Activated effector memory CD4-positive, alpha-beta T cell treated with Interleukin-2 at 50 U/mL for 16 hours (primary cell): ENCODE measurements at places on chromosomes 12 and 14.

- DNase-seq: no peak
Observed at GRCh38 chr14:65142429-65142828, 40.1 kb upstream of the MAX start.

GRCh38 chr14:35878272-35879150 is 52.4 kb downstream of the BRMS1L start:
- DNase-seq: no peak

- no peak for DNase-seq
Observed at GRCh38 chr12:54238531-54238930, 41.4 kb downstream of the CBX5 start.

- DNase-seq: no peak
Observed at GRCh38 chr12:47838286-47838931, 18.7 kb upstream of the HDAC7 start.

DNA sequence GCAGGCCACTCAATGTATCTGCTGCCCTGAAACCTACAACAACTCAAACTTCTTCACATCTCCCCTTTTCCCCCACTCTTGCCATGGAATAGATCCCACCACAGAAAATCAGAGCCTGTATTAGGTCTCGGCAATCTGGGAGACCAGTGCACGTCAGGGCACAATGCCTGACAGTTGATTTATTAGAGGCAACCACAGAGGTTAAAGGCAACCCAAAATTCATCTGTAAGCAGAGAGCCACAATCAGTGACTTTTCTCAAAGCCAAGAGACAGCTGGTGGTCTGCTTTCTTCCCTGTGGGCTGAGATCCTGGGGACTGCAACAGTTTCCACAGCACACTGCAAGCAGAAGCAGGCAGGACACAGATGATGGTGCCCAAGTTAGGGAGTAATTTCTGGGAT is 169.0 kb upstream of the NTF3 start:
- DNase-seq: no peak

DNA sequence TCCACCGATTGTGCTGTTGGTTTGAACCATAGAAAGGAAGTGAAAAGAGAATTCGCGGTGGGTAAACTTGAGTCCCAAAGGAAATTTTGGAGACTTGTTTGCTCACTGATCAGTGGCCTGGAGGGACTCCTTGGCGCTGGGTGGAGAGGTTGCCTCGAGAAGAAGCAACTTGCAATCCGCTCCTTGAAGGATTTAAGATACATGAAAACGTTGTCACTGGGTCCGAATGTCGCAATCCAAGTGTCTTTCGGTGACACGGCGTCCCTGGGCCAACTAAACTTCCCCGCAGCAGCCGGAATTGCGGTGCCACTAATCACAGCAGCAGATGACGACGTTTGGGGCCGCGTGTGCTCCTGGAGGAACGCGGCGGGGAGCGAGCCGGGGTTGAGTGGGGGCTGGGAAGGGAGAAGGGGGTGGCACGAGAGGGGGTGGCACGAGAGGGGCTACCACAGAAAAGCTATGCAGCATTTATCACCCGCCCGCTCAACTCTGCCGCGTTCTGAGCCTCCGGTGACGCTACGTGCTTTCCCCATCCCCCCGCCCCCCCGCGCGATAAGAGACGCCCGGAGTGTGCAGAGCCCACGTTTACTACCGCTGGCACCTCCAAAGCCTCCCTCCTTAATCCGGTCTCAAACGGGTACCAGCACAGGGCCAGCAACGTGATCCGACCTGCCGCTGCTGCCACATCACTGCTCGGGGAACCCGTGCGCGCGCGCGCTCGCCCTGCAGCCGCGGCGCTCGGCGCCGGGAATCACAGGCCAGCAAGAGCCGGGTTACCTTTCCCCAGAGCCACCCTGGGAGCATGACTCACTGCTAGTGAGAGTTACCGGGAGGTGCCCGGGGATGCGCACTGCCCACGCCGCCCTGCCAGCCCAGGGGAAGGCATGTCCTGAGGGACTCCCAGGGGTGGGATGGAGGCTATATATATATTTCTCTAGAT is 833 bp upstream of the BHLHE41 start:
- no peak for DNase-seq

GRCh38 chr14:91918186-91918883 is 29.2 kb downstream of the FBLN5 start:
- DNase-seq: no peak

GRCh38 chr14:68574906-68575305 is 218.0 kb downstream of the ZFP36L1 start:
- DNase-seq: no peak

DNA sequence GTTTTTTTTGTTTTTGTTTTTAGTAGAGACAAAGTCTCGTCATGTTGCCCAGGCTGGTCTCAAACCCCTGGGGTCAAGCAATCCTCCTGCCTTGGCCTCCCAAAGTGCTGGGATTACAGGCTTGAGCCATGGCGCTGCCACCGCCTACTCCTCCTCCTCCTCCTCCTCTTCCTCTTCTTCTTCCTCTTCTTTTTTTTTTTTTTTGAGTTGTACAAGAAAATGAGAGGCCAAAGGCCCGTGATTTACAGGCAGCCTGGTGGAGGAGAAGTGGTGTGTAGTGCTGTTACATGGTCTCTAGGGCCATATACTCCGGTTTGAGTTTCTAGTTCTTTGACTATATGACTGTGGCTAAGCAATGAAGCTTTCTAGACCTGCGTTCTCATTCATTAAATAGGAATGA is 29.6 kb upstream of the SPPL3 start:
- DNase-seq: no peak

DNA sequence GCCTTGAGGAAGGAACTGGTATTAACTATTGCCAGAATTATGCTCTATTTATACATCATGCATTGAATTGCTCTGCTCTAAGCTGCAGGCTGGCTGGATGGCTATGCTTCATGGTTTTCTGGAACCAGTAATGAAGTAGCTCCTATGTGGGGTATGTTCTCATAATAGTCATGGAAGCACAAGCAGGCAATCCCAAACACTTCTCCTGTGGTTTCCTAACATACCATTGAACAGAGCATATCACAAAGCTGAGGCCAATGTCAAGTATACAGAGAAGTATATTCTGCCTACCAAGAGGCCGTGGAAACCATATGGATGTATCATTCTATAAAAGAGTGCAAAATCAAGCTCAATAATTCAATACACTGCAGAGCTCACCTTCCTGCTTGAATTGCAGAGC is 1752.4 kb upstream of the FLRT2 start:
- no peak for DNase-seq

DNA sequence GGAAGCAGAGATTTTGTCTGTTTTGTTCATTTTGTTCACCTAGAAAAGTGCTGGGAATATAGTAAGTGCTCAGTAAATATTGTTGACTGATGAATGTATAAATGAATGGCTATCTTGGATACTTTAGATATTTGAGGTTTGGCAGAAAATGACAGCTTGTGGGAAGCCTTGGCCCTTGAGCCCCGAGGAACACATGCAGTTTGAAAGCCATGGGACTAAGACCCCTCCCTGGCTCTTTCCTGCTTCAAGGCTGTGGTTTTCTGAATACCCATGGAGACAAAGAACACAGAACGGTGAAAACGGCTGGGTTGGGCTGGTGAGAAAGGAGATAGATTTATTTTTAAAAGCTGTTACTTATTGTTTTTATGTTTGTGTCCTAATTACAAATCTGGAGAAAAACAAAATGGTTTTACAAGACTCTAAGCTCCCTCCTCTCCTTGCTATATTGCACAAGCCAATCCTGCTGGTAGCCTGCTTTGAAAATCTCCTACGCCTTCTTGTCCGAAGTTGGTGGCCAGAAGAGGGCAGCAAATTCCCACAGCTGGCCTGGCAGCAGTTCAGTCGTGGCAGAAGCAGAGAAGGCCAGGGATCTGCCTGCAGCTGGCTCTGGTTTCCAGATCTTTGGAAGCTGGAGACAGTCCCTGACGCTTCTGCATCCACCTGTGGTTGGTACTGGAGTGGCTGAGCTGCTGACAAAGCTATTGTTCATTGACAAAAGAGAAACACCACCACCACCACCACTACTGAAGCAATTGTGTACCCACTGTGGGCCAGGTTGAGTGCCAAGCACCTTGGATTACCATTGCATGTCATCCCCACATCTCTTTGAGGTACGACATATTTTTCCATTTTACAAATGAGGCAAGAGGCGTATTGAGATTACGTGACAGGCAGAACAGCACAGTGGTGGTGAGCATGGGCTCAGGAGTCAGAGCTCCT is 5.2 kb upstream of the KRT85 start:
- DNase-seq: peak; percentile 19

- no peak for DNase-seq
Observed at GRCh38 chr12:132354982-132355680, 25.7 kb upstream of the GALNT9 start.

DNA sequence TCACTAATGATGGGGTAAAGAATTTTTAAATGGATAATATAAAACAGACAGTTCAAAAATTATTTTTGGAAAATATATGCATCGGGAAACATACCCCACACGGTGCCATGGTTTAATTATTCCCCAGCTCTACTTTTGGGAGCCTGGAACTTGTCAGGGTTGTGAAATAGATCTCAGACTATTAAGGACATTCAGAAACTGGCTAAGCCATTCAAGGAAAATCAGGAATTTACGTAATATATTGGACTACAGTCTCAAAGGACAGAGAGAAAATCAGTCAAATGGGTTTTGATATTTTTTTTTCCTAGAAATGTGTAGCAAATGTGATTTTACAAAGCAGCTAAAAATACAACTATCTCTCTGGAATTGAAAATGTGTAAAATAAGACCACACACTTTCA is 57.6 kb upstream of the MON2 start:
- no peak for DNase-seq

- DNase-seq: no peak
Observed at GRCh38 chr12:107058190-107058589, 35.2 kb downstream of the CRY1 start.

DNA sequence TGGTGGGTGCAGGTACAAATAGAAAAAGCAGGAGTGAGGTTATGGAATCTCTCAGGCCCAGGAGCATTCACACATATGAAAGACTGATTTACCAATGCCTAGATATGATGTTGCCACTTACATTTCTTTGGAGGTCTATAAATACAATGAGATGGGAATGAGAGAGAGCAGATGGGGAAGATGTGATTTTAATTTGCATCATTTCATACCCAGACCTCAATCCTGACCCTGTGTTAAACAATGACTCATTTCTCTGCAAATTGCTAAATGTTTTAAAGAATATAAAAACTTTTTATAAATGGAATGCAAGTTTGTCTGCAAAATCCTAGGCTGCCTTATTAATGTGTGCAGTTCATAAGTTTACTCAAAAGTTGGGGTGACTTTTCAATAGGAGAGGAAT is 38.6 kb upstream of the GNG2 start:
- no peak for DNase-seq

DNA sequence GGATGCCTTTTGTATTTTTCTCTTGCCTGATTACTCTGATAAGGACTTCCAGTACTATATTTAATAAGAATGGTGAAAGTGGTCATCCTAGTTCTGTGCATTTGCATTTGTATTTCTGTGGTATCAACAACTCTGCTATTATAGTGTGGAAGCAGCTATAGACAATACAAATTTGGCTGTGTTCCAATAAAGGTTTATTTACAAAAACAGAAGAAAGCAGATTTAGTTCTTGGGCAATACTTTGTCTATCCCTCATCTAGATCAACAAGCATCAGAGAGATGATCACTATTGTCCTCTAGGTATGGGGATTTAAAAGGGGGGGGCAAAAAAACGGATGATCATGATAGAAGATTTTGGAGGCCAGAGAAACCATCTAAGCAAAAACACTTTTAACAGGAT is 19.1 kb upstream of the BTG1 start:
- DNase-seq: no peak

DNA sequence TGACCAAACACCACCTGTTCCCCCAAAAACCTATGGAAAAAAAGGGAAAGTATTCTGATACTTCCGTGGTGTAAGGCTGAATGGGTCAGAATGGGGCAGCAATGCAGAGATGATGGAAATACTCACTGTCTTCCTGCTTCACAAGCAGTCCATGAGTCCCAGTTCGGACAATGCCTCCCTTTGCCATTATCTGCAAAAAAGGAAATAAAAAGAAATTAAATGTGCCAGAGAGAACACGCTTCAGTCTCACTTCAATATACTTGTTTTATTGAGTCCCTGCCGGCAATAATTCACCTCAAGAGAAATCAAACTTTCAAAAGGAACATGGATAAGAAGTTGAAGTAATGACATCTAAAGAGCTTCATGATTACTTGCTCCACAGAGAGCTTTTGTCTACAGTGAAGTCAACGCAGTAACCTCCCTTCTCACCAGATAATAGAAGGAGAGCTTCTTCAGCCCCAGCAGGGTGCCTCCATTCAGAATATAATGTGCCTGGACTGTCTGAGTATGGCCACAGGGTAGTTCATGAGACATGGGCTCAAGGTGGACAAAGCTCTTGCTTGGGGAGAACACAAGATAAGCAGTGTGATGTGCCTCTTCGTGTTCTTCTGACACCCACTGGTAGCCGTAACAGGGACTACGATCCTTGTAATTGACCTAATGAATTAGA is 14.6 kb downstream of the A2M start:
- DNase-seq: no peak

DNA sequence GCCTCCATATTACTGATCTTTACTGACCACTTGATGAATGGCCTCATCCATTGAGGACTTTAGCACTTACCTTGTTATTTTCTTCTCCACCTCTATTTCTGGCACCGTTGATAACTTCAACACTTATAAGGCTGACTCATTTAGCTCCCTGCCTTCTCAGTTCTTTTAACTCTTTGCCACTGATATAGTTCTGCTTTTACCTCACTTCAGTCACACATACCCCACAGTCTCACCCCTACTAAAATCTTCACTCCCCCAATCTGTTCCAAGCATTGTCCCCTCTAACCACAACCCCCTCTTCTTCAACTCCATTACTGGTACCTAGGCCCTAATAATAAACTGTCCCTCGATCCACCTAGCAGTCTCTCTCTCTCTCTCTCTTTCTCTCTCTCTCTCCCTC is 141.0 kb downstream of the PAH start:
- DNase-seq: no peak

GRCh38 chr12:27984275-27984674 is 11.7 kb upstream of the PTHLH start:
- no peak for DNase-seq

- no peak for DNase-seq
Observed at GRCh38 chr14:55126932-55127459, 2.1 kb upstream of the LGALS3 start.
